ENCODE measurements at places on chromosomes 5 and 9. TPM values are rescaled to one million over a fixed set of nuclear protein-coding genes. Genes with fewer than 3 reads are reported as not detected.

DNA sequence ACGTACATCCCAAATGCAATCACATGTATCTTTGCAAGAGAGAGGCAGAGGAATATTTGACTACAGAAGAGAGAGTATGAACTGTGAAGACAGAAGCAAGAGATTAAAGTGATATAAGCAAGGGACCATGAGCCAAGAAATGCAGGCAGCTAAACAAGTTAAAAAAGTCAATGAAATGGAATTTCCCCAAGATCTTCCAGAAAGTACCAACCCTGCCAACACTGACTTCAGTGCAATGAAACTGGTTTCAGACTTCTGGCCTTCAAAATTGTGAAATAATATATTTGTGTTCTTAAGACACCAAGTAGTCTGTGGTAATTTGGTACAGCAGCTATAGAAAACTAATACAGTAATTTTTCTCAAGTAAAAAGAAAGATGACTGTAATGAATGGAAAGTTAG, 20.9 kb downstream of the FOXI1 start:
- H3K36me3 ChIP-seq: no peaks in the 10 kb centered on the region
- DNase-seq: no peak
- H3K27ac ChIP-seq: no peak overlapping the region
- H3K4me1 ChIP-seq: peaks cover 3% of the 10 kb centered on the region
- H3K4me3 ChIP-seq: no peak overlapping the region

- H3K4me3 ChIP-seq: no peak overlapping the region
- H3K36me3 ChIP-seq: no peaks in the 10 kb centered on the region
- no peaks in the 10 kb centered on the region for H3K27me3 ChIP-seq
- no peak for DNase-seq
- no peak overlapping the region for H3K27ac ChIP-seq
Observed at GRCh38 chr9:120212853-120213200, 367.1 kb downstream of the CDK5RAP2 start.

DNA sequence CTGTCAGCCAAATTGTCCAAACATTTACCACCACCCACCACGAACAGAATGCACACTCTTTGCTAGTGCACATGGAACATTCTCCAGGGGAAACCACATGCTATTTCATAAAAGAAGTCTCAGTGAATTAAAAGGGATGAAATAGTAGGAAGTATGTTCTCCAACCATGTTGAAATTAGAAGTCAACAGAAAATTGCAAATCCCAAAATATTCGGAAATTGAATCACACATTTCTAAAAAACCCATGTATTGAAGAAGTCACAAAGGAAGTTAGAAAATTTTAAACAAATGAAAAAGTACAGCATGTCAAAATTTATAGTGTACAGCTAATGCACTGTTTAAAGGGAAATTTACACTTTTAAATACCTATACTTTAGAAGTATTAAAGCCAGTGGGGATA, 50.8 kb downstream of the TGFBR1 start:
- no peak overlapping the region for H3K4me3 ChIP-seq

GRCh38 chr9:99966716-99967115, 60.3 kb downstream of the STX17 start:
- H3K4me1 ChIP-seq: peaks cover 13% of the 10 kb centered on the region
- no peak overlapping the region for H3K27ac ChIP-seq

Gene CETN3
- polyA plus RNA-seq: 29.8 TPM

Gene TNFSF15
- polyA plus RNA-seq: not detected

Gene TLR4
- 5.1 TPM for polyA plus RNA-seq

GRCh38 chr5:135158314-135158697, 124.3 kb upstream of the PITX1 start:
- peaks cover 31% of the 10 kb centered on the region for H3K27me3 ChIP-seq
- no peaks in the 10 kb centered on the region for H3K36me3 ChIP-seq
- H3K4me1 ChIP-seq: no peaks in the 10 kb centered on the region
- no peak for DNase-seq

- H3K27me3 ChIP-seq: no peaks in the 10 kb centered on the region
- peak overlapping the region; percentile 52 for H3K4me3 ChIP-seq
- peaks cover 32% of the 10 kb centered on the region for H3K4me1 ChIP-seq
- no peak overlapping the region for H3K27ac ChIP-seq
- DNase-seq: peak; percentile 89
Observed at GRCh38 chr9:130186839-130187522, 14.8 kb downstream of the NCS1 start.

DNA sequence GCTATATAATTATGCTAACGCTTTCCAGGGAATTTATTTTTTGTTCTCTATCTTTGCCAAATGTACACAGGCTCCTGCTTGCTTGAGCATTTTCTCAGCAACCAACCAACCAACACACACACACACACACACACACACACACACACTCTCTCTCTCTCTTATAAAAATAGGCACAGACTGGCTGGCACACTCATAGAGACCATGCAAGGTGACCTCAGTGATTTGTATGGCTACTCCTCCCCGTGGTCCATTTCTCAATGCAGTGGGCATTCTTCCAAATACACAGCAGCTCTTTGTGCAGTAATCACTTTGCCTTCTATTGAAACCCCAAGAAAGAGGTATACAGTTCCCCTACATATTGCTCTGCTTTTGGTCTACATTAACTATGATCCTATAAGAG, 416.0 kb downstream of the MAN2A1 start:
- no peak overlapping the region for H3K4me3 ChIP-seq
- H3K27ac ChIP-seq: no peak overlapping the region
- peaks cover 12% of the 10 kb centered on the region for H3K4me1 ChIP-seq
- H3K27me3 ChIP-seq: peaks cover 14% of the 10 kb centered on the region
- no peaks in the 10 kb centered on the region for H3K36me3 ChIP-seq

- H3K27me3 ChIP-seq: no peaks in the 10 kb centered on the region
- H3K27ac ChIP-seq: no peak overlapping the region
- H3K4me1 ChIP-seq: no peaks in the 10 kb centered on the region
- H3K4me3 ChIP-seq: no peak overlapping the region
- DNase-seq: no peak
Observed at GRCh38 chr9:34552606-34552981, 29.8 kb upstream of the ENHO start.

Gene RASGRF2
- polyA plus RNA-seq: 0.04 TPM
